ENCODE measurements at places on chromosomes 5 and 9.

- no peak for DNase-seq
These were observed 129.2 kb upstream of the TRPM3 start for GRCh38 chr9:71250581-71250980.

GRCh38 chr5:115126303-115126702 is 43.4 kb downstream of the TRIM36 start:
- no peak for DNase-seq

DNA sequence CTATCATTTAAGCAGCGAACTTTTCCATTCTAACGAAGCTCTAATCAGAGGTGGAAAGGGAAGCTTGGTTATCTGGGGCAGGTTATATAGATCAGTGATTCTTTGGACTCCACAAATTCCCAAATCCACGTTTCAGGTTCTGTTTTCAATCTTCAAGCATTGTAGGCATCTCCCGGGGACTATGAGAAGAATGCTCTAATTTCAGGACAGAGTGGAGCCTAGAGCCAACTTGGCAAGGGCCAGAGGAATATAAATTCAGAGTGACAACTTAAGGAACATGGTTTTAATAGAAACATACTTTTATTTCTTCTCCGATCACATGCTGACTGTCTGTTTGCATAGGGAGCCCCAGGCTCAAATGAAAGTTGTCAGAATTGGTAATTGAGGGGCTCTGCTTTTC is 514.0 kb upstream of the KLF4 start:
- no peak for DNase-seq

- no peak for DNase-seq
These were observed 334.4 kb downstream of the GADD45G start for GRCh38 chr9:89939181-89939580.

- DNase-seq = no peak
These were observed 4.8 kb upstream of the IER5L start for GRCh38 chr9:129182625-129183494.
